ENCODE measurements at places on chromosomes 12 and 14.

- DNase-seq: no peak
Observed at GRCh38 chr14:61108496-61109141, 127.6 kb downstream of the SLC38A6 start.

- DNase-seq: no peak
Observed at GRCh38 chr12:79063258-79063657, 198.7 kb downstream of the SYT1 start.

- no peak for DNase-seq
Observed at GRCh38 chr12:74981541-74981940, 228.1 kb downstream of the KCNC2 start.

- no peak for DNase-seq
Observed at GRCh38 chr12:57765003-57765697, 1.7 kb downstream of the CYP27B1 start.

- no peak for DNase-seq
Observed at GRCh38 chr12:8819666-8819980, 2.8 kb upstream of the A2ML1 start.

Data from suprapubic skin (tissue), 4 donors.